ENCODE measurements at places on chromosomes 12 and 14.
A peak's percentile ranks its signal among the peaks of the same experiment; 100 is the strongest.

DNA sequence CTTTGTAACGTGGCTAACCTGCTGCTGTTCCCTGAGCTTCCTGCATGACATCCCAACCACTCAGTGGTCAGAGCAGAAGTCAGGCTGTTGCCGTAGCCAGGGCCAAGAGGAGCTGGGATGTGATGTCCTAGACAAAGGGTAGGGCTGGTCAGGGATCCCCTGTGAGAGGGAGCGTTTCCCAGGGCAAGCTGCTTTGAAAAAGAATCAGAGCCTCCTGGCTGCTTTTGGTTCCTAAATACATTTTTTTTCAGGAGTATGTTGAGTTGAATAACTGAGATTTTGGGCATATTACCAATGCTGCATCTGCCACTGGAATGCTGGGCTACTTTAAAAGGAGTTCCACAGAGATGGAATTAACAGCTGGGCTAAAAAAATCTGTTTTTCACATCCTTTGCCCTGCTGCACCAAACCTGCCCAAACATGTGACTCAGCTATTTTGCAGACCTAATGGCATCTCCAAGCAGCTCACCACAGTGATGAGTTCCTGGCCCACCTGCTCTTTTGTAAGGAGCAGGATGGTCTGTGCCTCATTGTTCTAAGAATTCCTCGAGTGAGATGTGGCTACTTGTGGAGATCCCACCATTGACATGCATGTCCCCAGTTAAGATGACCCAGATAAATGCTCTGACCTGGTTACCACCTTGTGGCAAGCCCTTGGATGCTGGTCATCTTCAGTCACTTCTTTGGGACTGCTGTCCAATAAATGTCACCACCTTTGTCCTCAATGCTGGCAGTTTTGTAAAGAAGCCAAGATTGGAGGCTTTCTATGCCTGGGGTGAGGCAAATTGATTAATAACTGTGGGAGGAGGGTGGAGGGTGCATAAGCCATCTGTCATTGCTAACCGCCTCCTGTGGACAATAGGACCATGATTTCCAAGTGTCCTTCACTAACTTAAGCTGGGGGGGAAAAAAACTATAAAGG is 24.1 kb downstream of the ANKRD13A start:
- peak; percentile 79 for DNase-seq

GRCh38 chr14:99119554-99120525 is 152.2 kb downstream of the BCL11B start:
- no peak for DNase-seq

GRCh38 chr12:92810370-92810769 is 107.6 kb downstream of the PLEKHG7 start:
- DNase-seq = no peak

GRCh38 chr14:20458031-20458789 is 3.0 kb downstream of the PIP4P1 start:
- peak; percentile 72 for DNase-seq

GRCh38 chr12:26011099-26011498 is 52.6 kb downstream of the RASSF8 start:
- no peak for DNase-seq

DNA sequence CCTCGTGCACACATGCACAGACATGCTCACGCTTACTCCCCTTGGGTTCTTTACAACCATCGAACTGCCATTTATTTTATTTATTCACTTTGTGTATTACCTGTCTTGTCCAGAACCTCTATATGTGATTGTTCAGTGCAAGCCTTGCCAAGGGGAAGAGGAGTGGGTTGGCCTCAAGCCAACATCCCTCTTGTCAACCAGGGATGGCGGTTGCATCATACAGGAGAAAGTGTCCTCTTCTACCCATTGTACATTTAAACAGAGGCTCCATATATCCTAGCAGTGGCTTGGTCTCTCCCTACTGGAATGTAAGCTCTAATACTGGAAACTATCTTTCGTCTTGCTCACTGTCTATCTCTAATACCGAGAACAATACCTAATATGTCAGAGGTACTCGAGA is 108.4 kb downstream of the C12orf42 start:
- DNase-seq = no peak

GRCh38 chr14:65352964-65353530 is 59.5 kb upstream of the FUT8 start:
- no peak for DNase-seq

- no peak for DNase-seq
Observed at GRCh38 chr12:84412226-84412625, 500.4 kb downstream of the SLC6A15 start.

- DNase-seq = no peak
Observed at GRCh38 chr14:51719955-51720354, 68.2 kb downstream of the FRMD6 start.

GRCh38 chr12:58764100-58764953 is 156.0 kb downstream of the LRIG3 start:
- DNase-seq = no peak

All from NCI-H524 treated with DMSO at 0.1 percent for 48 hours (cell line).